ENCODE measurements at places on chromosomes 13 and 19.

DNA sequence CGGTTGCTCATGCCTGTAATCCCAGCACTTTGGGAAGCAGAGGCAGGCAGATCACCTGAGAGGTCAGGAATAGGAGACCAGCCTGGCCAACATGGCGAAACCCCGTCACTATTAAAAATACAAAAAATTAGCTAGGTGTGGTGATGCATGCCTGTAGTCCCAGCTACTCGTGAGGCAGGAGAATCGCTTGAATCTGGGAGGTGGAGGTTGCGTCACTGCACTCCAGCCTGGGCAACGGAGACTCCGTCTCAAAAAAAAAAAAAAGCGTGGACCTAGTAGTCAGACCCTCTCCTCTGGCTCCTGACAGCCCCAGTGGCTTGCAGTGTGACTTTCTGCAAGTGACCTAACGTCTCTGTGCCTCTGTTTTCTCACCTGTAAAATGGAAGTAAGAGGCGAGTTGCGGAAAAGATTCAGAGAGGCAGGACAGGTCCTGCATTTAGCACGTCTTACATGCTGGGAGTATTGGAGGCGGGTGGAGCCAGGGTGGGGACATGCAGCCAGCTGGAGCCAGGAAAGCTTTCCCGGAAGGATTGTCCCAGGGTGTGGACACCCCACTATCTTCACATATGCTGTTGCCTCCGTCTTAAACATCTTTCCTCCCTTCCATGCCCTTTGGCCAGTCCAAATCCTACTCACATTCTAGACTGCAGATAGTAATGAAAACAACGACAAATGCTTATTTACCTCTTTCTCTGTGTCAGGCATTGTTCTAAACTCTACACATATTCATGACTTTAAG lies 2.9 kb downstream of the TUBB4A start:
- no peak for DNase-seq

DNA sequence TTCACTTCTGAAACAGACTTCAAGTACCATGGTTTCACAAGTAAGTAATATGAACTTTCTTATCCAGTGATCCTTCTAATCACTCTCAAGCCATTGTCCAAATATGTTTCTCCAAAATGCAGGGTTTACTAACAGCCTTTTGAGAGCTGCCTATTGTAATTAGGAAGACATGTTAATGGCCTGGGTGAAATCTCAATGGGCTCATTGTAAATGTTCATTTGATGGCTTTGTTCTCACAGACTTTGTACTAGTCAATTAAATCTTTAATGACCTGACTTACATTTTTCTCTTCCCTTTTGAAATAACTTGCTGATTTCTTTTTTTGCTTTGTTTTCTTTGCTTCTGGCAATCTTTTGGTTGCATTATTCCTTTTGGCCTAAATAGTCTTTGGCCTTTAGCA lies 444.8 kb downstream of the LIG4 start:
- DNase-seq, result no peak

GRCh38 chr19:7434391-7434790 lies 54.4 kb downstream of the PEX11G start:
- no peak for DNase-seq

- no peak for DNase-seq
These were observed 1.5 kb downstream of the RNF6 start for GRCh38 chr13:26220575-26220974.

GRCh38 chr13:31145417-31145816 lies 16.3 kb downstream of the HSPH1 start:
- no peak for DNase-seq

- DNase-seq, result no peak
These were observed 1645.4 kb upstream of the SPRY2 start for GRCh38 chr13:81986308-81986707.

GRCh38 chr19:42653841-42654240 lies 59.1 kb upstream of the CEACAM8 start:
- no peak for DNase-seq

DNA sequence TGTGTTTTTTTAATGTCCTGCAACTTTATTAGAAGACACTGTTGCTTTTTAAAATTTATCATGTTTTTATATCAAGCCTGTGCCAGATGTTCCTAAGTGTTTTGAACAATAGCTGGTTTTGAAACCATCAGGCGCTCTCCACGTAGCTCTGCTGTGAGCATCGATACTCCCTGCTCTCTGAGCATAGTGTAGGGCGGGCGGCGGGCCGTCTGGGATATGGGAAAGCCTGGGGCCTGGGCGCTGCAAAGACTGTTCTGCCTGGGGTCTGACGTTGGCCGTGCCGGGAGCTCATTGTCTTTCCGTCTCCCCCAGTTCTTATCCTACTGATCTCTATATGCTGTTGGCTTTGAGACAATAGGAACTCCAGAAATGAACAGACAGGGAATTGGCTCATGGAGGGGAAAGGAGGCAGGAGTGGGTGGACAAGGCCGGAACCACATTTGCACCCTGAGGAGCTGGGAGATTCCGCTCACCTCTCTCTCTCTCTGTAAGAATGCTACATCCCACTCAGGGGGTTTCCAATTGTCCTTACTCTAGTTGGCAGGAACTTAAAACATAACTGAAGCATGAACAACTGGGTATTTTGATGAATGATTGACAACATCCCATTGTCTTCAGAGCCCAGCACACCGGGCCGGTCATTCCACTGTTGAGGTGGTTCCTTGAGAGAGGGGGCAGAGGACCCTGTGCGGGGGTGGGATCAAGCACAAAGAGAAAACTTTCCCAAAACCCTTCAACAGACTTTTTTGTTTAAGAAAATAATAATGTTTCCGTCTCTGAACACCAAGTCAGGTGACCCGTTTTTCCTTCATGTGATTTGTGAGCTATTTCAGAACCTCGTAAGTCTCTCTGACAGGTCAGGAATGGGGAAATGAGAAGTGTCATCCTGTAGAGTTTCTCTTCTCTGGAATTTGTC lies 64.7 kb downstream of the COL4A2 start:
- no peak for DNase-seq

- no peak for DNase-seq
These were observed 5.3 kb upstream of the CD79A start for GRCh38 chr19:41871573-41872383.

- no peak for DNase-seq
These were observed 220.9 kb upstream of the CSNK1A1L start for GRCh38 chr13:37326334-37326733.

GRCh38 chr19:42140125-42140754 lies 8.0 kb upstream of the POU2F2 start:
- no peak for DNase-seq

DNA sequence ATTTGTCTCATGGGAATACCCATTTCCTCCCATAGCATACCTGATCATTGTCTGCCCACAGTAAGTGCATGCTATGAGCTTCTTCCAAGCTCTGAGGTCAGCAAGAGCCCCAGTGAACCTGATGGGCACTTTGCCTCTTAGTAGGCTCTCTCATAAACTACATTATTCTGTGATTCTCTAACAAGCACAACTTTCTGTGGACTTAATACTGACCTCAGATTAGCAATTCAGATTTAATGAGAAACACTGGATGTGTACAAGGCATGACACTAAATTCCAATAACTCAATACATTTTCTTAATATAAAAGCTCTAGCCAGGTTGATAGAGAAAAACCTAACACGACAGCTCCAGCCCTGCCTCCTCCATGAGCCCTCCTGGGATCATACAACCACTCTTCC lies 23.3 kb upstream of the STARD13 start:
- no peak for DNase-seq

All from putamen (tissue), 1 donor.